ENCODE measurements at places on chromosomes 11 and 22. TPM values are rescaled to one million over a fixed set of nuclear protein-coding genes. Genes with fewer than 3 reads are reported as not detected.

DNA sequence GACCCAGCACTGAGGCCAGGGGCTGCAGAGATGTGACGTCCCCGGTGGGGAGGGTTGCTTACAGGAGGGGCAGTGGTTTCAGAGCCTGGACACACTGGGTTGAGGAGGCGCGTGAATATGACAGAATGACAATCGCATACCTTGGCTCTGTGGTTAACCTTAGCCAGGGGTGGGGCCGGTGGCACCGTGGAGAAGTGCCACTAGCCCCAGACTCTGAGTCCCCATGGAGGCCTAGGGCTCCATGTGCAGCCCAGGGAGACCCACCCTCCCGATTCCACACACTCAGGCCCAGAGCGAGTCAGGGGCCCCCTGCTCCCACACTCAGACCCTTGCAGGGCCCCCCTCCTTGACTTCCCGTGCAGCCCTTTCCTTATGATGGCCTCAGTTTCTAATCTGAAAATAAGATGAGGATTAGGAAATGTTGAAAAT is 3.6 kb upstream of the ACR start:
- no peaks in the 10 kb centered on the region for H3K27me3 ChIP-seq
- peaks cover 4% of the 10 kb centered on the region for H3K4me1 ChIP-seq
- no peak for DNase-seq
- H3K4me3 ChIP-seq: no peak overlapping the region
- no peak overlapping the region for H3K27ac ChIP-seq
- no peaks in the 10 kb centered on the region for H3K36me3 ChIP-seq

DNA sequence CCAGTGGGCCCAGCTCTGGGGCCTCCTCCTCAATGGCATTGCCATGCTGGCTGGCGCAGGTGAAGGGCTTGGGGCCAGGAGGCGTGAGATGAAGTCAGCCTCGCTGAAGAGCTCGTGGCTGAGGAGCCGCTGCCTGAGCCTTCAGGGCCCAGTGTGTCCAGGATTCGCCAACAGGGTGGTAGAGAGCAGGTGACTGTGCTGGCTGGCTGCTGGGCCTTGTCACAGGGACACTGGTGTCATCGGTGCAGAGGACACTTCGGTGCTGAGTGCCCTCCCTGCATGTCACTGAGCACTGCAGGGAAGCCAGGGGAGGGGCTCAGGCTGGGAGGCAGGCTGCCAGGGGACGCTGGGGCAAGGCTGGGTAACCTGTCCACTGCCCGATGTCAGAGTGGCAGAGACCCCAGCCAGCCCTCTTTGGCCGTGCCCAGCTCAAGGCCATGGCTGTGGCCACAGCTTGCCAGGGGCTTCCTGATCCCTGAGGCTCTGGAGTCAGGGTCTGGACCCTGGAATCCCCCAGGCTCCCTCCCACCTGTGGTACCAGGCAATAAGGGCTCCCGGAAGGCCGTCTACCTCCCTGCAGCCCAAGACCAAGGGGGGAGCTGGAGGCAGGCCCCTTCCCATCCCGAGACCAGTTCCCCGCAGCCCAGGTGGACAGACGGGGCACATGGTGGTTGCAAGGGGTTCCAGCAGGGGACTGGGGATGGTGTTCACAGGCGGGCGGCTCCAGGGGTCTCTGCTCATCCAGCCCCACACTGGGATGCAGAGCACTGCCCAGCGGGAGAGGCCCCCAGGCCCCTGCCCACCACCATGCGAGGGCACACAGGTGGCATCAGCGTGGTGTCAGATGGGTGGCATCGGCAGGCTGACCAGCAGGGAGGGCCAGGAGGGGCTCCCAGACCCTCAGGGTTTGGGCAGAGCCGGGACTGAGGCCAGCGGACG is 63.9 kb downstream of the ARFGAP3 start:
- H3K4me1 ChIP-seq: peaks cover 7% of the 10 kb centered on the region
- no peaks in the 10 kb centered on the region for H3K27me3 ChIP-seq
- H3K36me3 ChIP-seq: peaks cover 2% of the 10 kb centered on the region
- no peak overlapping the region for H3K27ac ChIP-seq

Gene MS4A14
- total RNA-seq: not detected

DNA sequence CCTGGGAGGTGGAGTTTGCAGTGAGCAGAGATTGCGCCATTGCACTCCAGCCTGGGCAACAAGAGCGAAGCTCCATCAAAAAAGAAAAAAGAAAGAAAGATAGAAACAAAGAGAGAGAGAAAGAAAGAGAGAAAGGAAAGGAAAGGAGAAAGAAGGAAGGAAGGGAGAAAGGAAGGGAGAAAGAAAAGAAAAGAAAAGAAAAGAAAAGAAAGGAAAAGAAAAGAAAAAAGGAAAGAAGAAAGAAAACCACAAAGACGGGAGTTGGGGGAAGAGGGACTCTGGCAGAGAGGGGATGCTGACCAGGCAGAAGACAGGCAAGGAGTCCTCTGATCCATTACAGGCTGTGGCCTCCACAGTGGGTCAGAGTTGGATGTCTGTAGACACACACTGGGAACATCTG is 18.8 kb upstream of the SLCO2B1 start:
- H3K27me3 ChIP-seq: peaks cover 2% of the 10 kb centered on the region
- no peak for DNase-seq
- no peaks in the 10 kb centered on the region for H3K36me3 ChIP-seq
- H3K4me1 ChIP-seq: no peaks in the 10 kb centered on the region
- no peak overlapping the region for H3K4me3 ChIP-seq
- H3K27ac ChIP-seq: no peak overlapping the region

- H3K4me1 ChIP-seq: peaks cover 57% of the 10 kb centered on the region
- no peak overlapping the region for H3K4me3 ChIP-seq
- peak overlapping the region; percentile 94 for H3K27ac ChIP-seq
These were observed 5.1 kb downstream of the MYEOV start for GRCh38 chr11:69299023-69299461.
